ENCODE measurements at places on chromosomes 12 and 14.

DNA sequence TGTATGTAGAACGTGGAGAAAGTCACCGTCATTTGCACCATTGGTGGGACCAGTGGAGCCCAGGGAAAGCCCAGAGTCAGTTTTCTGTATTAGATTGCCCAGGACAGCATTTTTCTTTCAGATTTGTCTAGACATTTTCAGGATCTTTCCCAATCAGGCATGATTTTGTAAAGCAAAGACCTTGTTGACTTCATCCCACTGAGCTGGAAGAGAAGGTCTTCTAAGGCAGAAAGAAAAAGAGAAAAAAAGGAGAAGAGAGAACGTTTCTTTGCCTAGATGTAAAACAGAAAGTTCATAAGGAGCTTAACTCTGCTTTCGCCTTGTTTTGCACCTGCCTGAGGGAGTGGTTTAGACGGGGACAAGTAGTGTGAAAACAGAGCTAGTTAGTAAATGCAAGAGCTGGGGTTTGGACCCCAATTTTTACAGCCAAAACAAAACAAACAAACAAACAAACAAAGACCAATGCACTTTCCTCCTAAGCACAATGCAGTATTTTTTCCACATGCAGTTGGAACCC is 273.1 kb downstream of the ZFP36L1 start:
- DNase-seq, result no peak

DNA sequence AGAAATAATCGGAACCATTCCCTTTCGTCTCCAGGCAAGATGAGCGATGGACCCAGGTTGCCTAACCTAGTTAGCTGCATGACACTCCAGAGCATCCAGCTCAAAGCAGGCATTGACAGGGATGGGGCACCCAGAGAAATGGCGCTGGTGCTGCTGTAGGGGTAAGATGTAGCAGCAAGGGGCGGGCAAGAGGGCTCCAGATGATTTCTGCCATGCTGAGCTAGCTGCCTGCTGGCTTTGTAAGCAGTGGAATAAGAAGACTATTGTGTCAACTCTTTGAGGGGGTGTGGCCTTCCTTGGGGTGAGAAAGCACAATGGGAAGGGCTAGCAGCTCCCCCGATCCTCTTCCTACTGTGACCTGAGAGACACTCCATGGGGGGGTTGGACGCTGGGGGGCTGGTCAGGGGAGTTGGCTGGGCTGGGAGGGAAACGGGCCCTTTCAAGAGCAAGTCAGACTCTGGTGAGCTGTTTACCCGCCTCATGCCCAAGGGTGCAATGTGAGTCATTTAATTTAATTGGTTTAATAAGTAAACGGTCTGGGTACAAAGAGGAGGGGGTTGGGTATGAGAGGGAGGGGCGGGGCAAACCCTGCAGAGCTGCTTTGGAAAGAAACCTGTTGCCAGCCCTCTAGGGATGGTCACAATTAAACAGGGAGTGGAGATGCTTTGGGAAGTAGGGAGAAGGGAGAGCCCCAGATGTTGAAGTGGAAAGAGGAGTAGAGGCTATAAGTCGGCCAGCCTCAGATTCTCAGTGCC is 50.5 kb downstream of the B4GALNT3 start:
- no peak for DNase-seq

DNA sequence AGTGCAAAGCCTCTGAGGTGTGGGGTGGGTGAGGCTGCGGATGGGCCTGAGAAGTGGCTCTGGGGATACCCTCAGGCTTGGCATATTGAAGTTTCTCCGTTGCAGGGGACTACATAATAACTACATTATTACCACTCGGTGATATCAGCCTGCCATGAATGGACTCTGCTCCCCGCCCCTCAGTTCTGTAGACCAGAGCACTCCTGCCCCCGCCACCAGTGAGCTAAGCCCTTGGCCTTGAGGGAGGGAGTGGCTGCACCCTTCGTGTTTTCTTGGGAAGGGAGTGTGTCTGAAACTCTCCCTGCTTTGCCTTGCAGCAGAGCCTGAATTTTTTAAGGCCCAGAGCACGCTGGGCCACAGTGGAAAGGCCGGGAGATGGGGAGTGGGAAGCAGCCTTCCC is 1.7 kb downstream of the ORAI1 start:
- no peak for DNase-seq

- DNase-seq, result no peak
Observed at GRCh38 chr12:62772416-62772955, 162.5 kb downstream of the PPM1H start.

- DNase-seq, result peak; percentile 60
Observed at GRCh38 chr12:117874842-117875434, 93.9 kb downstream of the KSR2 start.

- no peak for DNase-seq
Observed at GRCh38 chr12:7073946-7074345, 13.4 kb downstream of the C1S start.

GRCh38 chr12:127750076-127750840 is 516.7 kb upstream of the TMEM132C start:
- no peak for DNase-seq
